ENCODE measurements at places on chromosomes 1 and 21.

DNA sequence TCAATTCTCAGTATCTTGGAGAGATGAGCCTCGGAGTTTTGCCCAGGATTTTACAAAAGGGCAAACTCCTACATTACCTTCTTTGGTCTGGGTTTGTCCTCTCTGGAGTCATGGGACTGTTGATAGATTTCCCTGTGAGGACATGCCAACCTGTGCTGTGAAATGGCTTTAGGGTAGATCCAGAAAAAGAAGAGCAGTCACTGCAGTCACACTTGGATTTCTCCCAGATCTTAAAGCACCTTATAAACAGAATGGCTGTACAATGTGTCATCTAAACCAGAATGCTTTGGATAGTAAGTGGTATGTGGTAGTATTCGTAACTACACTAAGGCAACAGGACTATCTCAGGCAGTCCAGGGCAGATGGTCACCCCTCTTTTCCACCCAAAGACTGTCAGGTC lies 1.9 kb upstream of the CSRP1 start:
- no peak for DNase-seq

DNA sequence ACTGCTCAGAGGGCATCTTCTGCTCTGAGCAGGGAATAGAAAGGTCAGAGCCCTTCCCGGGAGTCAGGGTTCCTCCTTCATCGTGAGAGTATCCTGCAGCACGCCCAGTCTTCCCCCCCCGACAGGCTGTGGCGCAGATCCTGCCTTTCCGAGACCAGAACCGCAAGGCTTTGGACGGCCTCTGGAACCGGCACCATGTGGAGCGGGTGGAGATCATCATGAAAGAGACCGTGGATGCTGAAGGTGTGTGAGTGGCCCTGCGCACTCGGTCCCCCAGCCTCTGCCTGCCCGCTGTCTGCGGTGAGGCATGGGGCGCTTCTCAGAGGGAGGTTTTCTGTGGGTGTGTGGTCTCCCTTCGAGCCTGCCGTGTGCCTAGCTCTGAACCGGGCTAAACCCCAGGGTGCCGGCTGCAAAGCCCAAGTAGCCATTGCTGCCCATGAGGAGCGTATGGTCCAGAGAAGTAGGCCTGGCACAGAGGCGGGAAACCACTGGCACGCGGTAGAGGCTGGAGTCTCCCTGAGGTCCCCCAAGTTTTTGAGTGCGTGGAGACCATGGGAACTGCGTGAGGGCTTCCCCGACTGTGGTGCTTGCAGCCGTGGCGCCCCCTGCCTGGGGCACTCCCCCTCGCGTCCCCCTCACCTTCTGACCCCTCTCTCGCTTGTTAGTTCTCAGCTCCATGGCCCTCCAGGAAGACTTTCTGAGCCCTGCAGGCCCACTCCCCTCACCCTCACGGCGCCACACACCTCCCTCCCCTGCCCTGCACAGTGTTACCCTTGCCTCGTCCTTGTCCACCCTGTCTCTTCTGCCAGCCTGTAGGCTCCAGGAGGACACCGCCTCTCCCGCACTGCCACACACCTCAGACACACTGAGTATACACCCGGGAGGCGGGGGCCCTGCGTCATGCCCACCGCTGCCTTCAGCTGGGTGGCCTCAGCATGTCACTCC lies 12.5 kb downstream of the H6PD start:
- no peak for DNase-seq

DNA sequence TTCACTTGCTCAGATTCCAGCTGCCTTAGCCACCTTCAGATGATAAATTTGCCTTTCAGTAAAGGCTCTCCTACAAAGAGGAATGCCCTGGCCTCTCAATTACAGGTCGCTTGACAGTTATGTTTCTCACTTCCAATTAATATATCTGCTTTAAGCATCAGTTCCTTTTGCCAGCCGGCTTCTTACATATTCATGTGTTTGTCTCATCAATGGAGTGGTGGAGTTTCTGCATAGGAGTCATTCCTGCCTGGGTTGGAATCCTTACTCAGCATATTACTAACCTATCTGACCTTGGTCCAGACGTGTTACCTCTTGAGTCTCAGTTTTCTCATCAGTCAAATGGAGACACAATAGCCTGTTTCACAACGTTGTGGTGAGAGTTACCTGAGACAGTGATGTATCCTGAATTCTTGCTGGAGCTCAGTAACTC lies 9.4 kb upstream of the SESN2 start:
- no peak for DNase-seq

GRCh38 chr1:235513495-235514366 lies 9.5 kb upstream of the B3GALNT2 start:
- peak; percentile 34 for DNase-seq

DNA sequence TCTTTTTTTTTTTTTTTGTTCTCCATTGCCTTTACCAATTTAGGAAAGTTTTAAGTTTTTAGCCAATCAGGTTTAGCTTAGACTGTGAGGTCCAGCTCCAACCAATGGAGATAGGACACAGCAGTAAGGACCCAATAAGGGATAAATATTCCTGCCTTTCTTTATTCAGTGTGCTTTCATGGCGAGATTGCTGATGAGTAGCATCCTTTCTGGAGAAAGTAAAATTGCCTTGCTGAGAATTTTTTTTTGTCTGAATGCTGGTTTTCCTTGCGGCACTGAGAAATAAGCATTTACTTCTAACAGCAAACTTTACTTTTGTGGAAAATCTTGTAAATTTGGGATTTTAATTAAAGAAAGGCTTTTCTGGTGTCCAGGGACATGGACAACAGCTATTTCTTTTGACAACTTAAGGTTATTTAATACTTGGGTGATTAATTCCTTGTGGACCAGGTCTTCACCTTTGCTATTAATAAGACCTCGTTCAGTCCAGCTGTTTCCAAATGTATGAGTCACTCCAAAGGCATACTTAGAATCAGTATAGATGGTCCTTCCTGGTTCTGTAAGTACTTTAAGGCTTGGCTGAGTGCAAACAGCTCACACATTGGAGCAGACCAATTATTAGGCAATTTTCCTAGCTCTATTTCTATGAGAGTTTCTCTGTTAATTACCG lies 54.1 kb downstream of the SERINC2 start:
- no peak for DNase-seq

DNA sequence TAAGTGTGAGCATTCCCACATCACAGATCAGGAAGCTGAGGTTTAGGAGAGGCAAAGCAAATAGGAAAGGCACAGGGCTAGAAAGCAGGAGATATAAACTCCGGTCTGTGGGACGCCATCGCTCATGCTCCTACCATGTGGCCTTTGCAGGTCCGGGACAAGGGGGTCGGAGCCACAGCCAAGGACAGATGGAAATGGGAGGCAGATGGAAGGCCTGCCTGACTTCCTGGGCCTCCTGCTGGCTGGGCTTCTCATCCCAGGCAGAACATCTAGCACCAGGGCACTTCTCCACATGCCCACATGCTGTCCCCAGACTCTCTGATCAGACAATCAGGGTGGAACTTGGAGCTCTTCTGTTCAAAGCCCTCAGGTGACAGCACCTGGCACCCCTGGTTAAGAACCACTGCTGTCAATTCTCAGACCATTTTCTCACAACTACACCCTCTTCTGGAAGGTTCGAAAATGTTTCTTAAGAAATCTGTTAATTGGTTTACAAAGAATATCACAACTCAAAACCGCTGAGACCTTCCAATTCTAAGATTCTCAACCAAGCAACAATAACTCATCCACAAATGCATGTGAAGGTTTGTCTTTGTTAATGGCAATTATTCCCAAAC lies 173.3 kb upstream of the EDN2 start:
- no peak for DNase-seq

Data from activated gamma-delta T cell treated with Interleukin-2 at 50 U/mL for 16 hours (primary cell).